ENCODE measurements at places on chromosomes 5 and 9. TPM values are rescaled to one million over a fixed set of nuclear protein-coding genes. Genes with fewer than 3 reads are reported as not detected.

Gene FAM200C
- 4.9 TPM for total RNA-seq

Gene GPR150
- total RNA-seq, result 0.33 TPM

Gene ZFP2
- total RNA-seq, result 2.8 TPM

Gene TUSC1
- total RNA-seq, result 10.5 TPM

Gene ZNF608
- 18.0 TPM for total RNA-seq

Gene SLC36A1
- total RNA-seq, result 4.6 TPM

Gene MARVELD2
- total RNA-seq, result 1.3 TPM

Gene PAEP
- not detected for total RNA-seq

Gene FCN1
- not detected for total RNA-seq

Gene SLC36A2
- not detected for total RNA-seq

Gene ELAVL2
- total RNA-seq, result under 0.01 TPM

Gene CMYA5
- total RNA-seq, result 4.1 TPM

Gene ARL14EPL
- total RNA-seq, result not detected

Gene PIGO
- 7.4 TPM for total RNA-seq

Gene SLC31A2
- 12.6 TPM for total RNA-seq

All from fibroblast of lung (primary cell).